ENCODE measurements at places on chromosomes 7 and 10.

DNA sequence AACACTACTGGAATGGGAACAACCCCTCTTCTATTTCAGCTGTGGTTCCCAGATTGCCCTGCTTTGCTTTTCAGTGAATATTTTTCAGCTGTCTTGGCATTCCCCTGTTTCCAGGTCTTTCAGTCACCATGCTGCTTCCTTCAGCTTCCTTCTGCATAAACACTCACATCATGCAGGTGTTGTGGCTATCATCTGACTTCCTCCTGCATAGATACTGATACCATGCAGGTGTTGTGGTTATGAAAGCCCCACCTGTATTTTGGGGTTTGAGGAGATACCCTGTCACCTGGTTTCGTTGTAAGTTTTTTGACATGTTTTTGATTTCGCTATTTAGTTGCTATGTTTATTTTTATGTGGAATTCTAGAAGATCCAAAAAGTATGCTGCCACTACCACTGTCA, 71.5 kb downstream of the SLC35B4 start:
- no peak overlapping the region for H3K4me3 ChIP-seq
- no peaks in the 10 kb centered on the region for H3K27me3 ChIP-seq
- no peak overlapping the region for H3K27ac ChIP-seq
- no peaks in the 10 kb centered on the region for H3K4me1 ChIP-seq
- no peaks in the 10 kb centered on the region for H3K36me3 ChIP-seq

DNA sequence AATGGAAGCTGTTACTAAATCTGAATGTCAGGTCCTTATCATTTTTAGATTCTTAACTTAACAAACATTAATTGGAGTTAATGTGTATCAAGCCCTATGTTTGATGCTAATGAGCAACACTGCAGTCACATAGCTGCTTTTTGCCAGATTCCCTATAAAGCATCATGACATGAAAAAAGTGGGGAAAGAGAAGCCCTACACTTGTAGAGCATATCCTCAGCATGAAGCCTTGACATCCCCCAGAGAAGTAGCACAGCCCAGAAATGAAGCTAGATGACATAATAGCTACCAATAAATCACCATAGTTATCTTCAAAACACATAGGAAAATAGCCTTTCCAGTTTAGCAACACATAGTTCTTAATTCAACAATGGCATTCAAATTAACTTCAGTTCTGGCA, 49.2 kb upstream of the CDK1 start:
- H3K27ac ChIP-seq: no peak overlapping the region
- peaks cover 6% of the 10 kb centered on the region for H3K27me3 ChIP-seq
- H3K4me3 ChIP-seq: no peak overlapping the region
- DNase-seq: no peak
- no peaks in the 10 kb centered on the region for H3K36me3 ChIP-seq

- no peak for DNase-seq
- no peaks in the 10 kb centered on the region for H3K27me3 ChIP-seq
- no peak overlapping the region for H3K4me3 ChIP-seq
- no peaks in the 10 kb centered on the region for H3K36me3 ChIP-seq
Observed at GRCh38 chr7:109092268-109092667, 522.6 kb downstream of the DNAJB9 start.

DNA sequence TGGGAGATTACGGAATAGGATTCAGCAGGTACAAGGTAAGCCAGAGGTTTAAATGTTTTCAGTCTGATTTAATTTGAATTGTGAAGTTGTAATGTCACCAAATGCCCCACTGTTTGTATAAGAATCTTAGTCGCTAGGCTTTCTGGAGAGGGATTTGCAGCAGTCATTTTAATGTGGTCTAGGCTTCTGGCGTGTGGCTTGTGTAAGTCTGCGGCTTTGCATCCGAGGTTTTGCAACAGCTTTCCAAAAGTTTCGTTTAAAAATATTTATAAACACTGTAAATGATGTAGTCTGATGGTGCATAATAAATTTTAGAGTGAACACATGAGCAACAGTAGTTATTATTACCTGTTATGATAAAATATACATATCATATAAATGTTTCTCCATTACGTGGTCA, 26.1 kb upstream of the BHLHA15 start:
- peaks cover 8% of the 10 kb centered on the region for H3K36me3 ChIP-seq
- H3K27ac ChIP-seq: no peak overlapping the region
- H3K27me3 ChIP-seq: no peaks in the 10 kb centered on the region
- no peak for DNase-seq

DNA sequence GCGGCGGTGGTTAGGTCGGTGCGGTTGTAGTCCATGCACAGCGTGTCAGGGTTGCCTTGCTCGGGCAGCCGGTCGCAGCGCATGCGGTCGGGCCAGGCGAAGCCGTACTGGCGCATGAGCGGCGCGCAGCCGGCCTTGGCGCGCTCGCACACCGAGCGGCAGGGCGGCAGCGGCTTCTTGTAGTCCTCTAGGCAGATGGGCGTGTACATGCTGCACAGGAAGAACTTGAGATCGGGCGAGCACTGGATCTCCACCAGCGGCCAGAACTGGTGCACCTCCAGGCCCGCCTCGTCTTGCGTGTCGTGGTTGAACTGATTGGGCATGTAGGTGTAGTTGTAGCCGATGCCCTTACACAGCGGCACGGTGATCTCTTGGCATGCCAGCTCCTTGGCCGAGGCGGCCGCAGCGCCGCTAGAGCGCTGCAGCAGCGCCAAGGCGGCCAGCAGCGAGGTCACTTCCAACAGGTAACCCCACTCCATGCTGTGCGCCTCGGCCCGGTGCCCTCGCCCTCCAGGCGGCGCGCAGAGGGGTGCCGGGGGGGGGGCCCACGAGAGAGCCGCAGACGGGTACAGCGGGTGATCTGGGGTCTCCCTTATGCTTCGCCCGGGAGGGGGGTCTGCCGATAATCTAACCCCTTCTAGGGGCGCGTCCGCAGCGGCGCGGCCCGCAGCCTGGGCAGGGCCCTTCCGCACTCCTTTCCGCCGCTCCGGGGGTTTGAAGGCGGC, 983 bp downstream of the FZD8 start:
- no peaks in the 10 kb centered on the region for H3K27me3 ChIP-seq
- peaks cover 65% of the 10 kb centered on the region for H3K4me1 ChIP-seq
- H3K27ac ChIP-seq: peak overlapping the region; percentile 91
- peak overlapping the region; percentile 55 for H3K4me3 ChIP-seq

DNA sequence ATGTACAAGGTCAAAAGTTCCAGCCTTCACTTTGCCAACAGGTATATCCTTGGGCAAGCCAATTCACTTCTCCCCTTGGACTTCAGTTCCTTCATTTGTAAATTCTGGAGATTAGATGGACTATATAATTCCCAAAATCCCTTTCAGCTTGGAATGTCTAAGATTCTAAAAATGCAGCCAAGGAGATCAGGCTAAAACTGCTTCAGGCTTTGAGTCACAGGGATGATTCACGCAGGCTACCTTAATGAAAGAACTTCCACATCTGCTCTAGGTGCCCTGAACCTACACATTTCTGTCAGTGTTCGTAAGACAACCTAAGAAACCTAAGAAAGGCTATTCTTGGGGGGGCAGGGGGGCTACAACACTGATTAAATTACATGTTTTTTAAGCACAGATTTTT, 7.1 kb downstream of the CPVL start:
- H3K4me3 ChIP-seq: no peak overlapping the region
- H3K27me3 ChIP-seq: no peaks in the 10 kb centered on the region
- no peaks in the 10 kb centered on the region for H3K4me1 ChIP-seq
- no peak overlapping the region for H3K27ac ChIP-seq

GRCh38 chr7:68434857-68435256, 1163.4 kb upstream of the AUTS2 start:
- no peaks in the 10 kb centered on the region for H3K4me1 ChIP-seq
- H3K27me3 ChIP-seq: no peaks in the 10 kb centered on the region
- H3K27ac ChIP-seq: no peak overlapping the region

Measured in upper lobe of left lung (tissue), 6 donors.